ENCODE measurements at places on chromosomes 5 and 9.

DNA sequence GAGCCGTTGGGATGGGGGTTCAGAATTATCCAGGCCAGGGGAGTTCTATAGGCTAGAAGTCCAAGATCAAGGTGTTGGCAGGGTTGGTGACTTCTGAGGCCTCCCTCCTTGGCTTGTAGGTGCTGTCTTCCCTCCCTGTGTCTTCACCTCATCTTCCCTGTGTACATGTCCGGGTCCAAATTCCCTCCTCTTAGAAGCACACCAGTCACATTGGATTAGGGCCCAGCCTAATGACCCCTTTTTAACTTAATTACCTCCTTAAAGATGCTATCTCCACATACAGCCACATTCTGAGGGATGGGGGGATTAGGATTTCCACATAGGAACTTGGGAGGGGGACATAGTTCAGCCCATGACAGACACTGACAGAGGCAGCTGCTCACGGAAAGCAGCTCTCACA is 12.1 kb downstream of the LRSAM1 start:
- DNase-seq = no peak

- no peak for DNase-seq
These were observed 201.3 kb downstream of the MPDZ start for GRCh38 chr9:13078164-13078563.

- no peak for DNase-seq
These were observed 262.8 kb downstream of the RFX3 start for GRCh38 chr9:3262826-3263529.

DNA sequence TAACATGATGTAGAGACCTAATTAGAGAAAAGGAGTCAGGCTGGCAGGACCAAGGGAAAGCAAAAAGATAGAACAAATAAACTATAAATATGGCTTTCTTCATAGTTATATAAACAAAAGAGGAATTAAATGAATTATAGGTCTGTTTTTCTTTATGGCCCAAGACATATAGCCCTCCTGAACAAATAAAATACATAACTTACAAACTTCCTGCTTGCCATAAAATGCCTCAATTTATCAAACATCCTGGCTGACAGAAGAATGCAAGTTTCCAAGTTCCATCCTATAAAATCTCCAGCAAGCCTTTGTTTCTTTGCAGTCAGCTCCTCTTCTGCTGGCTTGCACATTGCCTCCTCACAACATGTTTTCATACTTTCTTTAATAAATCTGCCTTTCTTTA is 31.3 kb upstream of the IRGM start:
- DNase-seq = no peak

DNA sequence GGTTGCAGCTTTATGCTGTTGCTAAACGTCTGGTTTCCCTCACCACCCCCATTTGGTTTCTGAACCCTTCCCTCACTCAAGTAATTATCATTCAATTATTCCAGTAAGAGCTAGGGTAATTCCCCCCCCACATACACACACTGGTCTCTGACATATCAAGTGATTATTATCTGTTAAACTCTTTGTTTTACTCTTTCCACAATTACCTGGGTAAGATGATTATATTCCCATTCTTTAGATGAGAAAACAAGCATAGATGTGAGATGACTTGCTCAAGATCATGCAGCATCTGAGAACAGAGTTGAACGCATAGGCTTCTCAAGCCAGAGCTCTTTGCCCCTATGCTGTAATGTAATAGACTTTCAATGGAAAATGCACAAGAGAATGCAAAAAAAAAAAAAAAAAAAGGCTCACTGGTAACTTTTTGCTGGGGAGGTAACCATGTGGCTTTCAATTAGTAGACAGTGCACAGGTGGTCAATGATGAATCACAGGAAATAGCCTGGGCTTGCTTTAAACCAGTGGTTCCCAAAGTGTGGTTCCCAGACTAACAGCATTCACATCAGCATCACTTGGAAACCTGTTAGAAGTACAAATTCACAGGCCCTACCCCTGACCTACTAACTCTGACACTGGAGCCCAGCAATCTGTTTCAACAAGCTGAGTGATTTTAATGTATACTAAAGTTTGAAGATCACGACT is 87.6 kb downstream of the PIK3R1 start:
- no peak for DNase-seq

DNA sequence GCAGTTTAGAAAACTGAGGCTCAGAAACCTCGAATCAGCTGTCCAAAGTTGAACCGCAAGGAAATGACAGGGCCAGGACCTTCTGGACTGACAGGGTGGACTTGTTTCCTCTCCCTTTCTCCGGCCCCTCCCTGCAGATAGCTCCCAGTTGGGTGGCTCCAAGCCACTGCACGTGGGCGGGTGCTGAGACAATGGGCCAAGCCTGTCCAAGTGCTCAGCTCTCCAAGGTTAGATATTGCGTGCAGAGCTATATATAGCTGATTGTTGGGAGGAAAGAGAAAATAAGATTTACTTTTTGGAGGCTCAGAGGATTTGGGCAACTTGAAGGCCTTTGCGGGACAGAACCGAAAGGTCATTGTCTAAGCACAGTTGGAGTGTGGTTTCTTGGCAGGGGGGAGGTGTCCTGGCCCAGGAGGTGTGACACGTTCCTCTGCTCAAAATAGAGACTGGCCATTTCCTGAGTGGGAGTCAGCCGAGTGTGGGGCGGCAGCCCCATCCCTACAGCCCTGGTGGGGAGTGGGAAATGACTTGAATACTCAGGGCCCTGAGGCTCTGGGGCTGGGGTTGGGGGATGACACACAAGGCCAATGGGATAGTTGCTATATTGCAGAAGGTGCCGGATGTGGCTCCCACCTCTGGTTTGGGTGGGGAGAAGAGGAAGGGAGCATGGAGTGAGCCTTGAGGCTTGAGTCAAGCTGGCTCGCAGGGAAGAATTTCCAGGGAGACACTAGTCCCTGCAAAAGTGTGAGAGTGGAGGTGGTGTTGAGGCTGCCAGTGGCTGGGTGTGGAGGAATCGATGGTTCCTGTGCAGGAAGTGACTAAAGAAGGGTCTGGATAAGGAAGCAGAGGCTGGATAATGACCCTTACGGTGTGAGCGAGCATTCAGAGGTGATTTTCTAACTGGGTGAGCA is 44.4 kb upstream of the SMAD5 start:
- DNase-seq = no peak

DNA sequence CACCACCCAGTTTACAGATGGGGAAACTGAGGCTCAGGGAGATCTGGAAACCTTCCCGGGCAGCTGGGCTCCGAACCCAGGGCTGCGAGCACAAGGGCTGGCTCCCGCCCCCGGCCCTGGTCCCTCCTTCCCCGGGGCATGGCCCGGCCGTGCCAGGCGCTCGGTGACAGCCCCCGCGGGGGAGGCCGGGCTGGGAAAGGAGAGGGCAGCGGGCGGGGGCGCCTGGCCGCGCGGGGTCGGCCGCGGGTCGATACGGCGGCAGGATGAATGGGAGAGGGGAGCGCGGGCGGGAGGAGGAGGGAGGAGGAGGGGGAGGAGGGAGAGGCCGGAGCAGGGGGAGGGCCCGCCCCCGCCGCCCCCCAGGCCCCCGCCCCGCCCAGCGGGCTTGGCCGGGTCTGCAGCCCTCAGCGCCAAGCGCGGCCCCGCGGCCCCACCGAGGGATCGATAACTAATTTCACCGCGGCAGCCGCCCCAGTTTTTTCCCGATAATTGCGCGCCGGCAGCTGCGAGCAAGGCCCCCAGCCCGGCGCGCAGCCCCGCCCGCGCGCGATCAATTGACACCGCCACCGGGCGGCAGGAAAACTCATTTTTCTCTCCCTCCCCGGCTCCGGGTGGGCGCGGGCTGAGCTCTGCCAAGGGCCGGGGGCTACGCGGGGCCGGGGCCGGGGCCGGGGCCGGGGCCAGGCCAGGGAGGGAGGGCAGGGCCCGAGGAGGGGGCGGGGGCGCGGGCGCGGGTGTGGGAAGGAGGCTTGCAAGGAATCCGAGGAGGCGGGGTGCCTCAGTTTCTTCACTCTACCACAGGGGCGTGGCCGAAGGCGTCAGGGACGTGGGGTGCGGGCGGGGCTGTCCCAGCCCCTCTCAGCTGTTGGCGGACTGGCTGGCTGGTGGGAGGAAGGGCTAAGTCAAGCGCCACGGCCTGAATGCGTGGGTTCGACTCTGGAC is 52.1 kb downstream of the C9orf50 start:
- no peak for DNase-seq

GRCh38 chr9:21016701-21017491 is 14.5 kb downstream of the HACD4 start:
- no peak for DNase-seq
